ENCODE measurements at places on chromosomes 13 and 19.
A peak's percentile ranks its signal among the peaks of the same experiment; 100 is the strongest.

- DNase-seq, result peak; percentile 82
Observed at GRCh38 chr19:12953138-12953798, 3.8 kb downstream of the GADD45GIP1 start.

DNA sequence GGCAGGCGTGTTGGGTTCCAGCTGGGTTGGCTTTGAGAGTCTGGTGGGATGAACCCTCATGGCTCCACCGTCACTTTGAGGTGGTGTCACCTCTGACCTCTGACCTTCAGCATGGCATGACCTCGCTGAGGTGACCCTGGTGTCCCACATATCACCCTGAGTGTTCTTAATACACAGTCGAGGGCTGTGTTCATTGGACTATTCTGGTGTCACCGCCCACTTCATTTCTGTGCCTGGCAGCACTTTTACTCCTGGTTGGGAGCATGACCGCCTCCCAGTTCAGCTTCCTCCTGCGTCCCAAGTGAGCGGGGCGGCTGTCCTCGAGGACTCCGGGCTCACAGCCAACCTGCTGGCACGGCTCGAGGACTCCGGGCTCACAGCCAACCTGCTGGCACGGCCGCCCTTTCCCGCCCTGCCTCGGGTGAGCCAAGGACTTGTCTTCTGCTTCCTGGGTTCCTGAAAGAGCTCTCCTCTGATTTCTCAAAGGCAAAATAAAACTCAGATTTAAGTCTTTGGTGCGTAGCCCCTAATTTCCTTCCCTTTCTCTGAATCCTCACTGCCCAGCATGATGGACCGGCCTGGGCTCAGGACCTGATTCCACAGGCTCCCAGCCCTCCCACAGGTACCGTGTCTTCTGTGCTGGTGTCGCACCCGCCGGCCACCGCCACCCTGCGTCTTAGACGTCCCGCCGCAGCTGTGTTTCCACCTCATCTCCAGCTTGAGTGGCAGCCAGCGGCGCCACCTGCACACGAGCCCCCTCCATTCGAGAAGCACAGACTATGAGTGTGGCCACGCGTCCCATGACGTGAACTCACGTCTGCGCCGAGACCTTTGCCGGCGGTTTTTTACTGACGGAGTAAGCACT is 10.4 kb downstream of the ATP4B start:
- peak; percentile 88 for DNase-seq

DNA sequence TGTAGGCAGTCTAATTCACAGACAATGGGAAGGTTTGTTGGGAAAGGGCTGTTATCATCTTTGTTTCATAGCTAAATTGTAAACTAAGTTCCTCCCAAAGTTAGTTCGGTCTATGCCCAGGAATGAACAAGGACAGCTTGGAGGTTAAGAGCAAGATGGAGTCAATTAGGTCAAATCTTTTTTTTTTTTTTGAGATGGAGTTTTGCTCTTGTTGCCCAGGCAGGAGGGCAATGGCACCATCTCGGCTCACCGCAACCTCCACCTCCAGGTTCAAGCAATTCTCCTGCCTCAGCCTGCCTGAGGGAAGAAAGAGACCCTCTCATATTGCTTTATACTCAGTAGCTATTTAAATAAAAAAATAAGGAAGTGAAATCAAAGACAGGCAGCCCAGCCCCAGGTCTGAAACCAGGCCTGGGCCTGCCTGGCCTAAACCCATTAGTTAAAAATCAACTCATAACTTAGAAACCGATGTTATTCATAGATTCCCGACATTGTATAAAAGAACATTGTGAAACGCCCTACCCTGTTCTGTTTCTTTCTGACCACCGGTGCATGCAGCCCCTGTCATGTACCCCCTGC is 297.4 kb upstream of the SGCG start:
- DNase-seq, result no peak

GRCh38 chr13:100470866-100471505 is 117.6 kb downstream of the GGACT start:
- DNase-seq, result no peak

DNA sequence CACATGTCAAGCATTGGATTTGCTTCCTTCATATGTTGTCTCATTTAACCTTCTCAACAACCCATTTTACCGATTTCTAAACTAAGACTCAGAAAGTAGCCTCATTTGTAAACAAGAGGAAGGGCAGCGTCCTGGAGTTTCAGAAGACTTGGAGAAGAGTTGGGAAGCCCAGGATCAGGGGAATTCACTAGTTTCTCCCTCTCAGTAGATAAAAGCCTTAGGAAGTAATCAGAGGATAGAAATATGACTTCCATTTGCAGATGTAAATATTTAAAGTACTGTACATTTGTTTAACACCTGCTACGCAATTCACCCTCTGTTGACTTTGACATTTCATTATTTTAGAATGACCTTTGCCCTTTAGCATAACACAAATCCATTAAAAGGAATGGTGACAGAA is 216.4 kb downstream of the DCT start:
- no peak for DNase-seq

DNA sequence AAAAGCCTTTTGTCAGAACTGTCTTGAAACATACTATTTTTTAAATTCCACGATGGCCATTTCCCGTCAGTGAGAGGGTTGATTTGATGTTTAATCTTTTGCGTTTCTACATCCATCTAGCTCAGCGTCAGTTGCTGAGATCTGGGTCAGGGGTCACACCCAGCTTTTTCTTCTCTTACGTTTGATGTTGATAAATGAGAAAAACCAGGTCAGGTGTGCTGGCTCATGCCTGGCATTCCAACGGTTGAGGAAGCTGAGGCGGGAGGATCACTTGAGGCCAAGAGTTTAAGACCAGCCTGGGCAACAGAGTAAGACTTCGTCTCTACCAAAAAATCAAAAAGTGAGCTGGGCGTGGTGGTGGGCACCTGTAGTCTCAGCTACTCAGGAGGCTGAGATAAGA is 168.9 kb downstream of the PTPRS start:
- DNase-seq, result no peak

GRCh38 chr19:2495651-2496316 is 19.9 kb downstream of the GADD45B start:
- no peak for DNase-seq

DNA sequence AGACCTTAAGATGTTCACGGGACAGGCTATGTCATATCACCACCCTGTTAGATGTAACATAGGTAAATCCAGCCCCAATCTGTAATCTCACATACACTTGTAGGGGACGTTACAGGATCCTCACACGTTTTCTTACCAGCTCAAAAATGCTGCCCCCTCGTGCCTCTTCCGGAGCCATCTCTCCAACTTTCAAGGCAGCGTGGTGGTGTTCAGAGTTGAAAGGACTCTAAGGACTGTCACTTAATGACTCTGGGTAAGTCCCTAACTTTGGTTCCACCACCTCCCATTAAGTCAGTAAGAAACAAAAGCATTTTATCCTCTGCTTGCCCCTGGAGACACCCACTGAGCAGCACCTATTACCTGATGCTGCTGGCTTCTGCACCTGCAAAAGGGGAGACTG is 4.4 kb downstream of the MED26 start:
- no peak for DNase-seq

DNA sequence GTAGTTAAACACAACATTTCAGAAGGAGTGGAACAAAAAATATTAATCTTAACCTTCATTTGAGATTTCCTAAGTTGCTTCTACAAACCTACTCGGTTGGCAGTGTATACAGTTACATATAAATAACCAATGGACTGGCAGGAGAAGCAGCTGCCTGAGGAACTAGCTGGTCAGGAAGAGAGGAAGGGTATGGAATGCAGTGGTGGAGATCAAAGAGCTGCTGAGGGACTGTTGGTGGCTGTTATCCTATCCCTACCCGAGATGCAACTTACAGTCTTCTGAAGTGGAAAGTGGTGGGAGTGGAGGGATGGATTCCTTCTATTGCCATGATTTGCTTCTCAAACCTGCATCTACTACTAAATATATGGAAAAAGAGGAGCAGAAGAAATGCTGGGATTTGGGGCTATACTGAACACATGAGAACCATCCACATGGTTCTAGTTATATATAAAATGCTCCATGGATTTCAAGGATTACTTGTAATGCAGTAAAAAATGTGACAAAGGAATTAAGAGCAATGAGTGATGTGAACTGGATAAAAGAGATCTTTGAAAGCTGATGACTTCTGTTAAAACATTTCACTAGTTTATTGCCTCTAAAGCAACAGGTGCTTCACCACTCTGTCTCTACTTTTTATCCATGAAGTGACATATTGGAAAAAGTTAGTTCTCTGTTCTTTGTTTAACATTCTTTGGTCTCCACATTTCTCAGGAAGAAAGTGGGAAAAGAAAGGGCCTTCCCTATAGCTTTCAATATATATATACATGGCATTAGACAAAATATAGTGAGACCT is 29.9 kb downstream of the MICU2 start:
- no peak for DNase-seq

- DNase-seq, result peak; percentile 21
Observed at GRCh38 chr13:50893211-50893852, 16.3 kb upstream of the RNASEH2B start.

DNA sequence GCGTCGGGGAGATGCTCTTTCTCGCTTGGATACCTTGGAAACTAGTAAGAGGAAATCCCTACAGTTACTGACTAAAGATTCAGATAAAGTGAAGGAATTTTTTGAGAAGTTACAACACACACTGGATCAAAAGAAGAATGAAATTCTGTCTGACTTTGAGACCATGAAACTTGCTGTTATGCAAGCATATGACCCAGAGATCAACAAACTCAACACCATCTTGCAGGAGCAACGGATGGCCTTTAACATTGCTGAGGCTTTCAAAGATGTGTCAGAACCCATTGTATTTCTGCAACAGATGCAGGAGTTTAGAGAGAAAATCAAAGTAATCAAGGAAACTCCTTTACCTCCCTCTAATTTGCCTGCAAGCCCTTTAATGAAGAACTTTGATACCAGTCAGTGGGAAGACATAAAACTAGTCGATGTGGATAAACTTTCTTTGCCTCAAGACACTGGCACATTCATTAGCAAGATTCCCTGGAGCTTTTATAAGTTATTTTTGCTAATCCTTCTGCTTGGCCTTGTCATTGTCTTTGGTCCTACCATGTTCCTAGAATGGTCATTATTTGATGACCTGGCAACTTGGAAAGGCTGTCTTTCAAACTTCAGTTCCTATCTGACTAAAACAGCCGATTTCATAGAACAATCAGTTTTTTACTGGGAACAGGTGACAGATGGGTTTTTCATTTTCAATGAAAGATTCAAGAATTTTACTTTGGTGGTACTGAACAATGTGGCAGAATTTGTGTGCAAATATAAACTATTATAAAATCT is 2.7 kb upstream of the KCNRG start:
- DNase-seq, result no peak

DNA sequence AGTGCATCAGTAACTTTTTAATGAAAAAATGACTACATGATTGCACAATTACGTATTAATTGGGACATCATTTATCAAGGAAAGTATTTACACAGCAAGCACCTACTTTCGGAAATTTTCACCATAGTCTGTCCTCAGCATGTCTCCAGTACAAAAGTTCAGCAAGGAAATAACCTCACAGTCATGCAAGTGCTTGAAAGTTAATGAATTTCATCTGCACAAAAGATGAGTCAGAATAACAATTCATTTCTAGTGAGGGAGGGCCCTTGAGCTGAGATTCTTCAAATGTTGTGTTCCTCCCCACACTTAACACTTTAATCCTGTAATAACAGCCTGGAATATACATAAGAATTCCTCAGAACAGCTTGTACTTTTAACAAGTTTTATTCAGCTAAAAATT is 49.0 kb upstream of the OXGR1 start:
- no peak for DNase-seq

DNA sequence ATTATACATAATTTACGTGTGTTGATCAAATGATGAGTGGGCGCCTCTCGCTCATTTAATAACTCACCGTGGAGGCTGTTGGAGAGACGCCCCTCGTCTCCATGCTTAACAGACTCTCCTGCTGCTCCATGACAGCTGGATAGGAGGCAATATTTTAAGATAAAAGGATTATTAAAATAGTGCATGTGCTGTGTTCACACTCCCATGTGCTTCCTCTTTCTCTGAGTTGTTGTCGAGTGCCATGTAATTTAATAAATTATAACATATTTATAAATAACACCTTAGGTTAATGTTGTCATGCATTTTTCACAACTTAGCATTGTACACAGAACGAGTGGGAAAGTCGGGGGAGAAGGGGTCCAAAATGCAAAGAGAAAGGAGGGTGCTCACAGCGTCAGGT is 161.4 kb upstream of the TSHZ3 start:
- DNase-seq, result no peak

GRCh38 chr13:23899555-23899954 is 2.3 kb upstream of the C1QTNF9B start:
- no peak for DNase-seq

GRCh38 chr13:75687150-75687763 is 51.1 kb downstream of the LMO7 start:
- DNase-seq, result peak; percentile 37

DNA sequence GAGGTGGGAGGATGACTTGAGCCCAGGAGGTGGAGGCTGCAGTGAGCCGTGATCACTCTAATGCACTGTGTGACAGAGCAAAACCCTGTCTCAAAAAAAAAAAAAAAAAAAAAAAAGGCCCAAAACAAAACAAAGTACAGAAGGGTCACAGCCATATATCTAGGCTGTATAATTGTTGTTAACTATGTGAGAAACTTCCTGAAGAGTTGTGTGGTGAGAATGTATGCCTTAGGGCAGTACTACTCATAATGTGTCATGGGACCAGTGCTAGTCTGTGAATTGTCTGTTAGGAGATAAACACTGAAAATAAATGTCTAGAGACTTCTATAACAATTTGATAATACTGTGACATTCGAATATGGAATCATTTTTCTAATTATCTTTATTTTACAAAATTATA is 43.1 kb downstream of the PAN3 start:
- no peak for DNase-seq

DNA sequence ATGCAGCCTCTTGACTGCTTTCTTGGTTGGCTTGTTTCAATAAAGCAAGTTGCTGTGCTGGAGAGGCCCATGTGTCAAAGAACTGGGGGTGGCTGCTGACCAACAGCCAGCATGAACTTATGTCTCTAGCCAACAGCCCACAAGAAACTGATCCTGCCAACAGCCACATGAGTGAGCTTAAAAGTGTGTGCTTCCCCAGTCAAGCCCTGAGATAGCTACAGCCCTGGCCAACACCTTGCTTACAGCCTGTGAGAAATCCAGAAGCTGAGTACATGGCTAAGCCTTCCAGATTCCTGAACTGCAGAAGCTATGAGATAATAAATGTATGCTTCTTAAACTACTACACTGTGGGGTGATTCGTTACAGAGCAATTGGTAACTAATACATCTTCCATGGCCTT is 38.9 kb upstream of the IPO5 start:
- no peak for DNase-seq

- DNase-seq, result no peak
Observed at GRCh38 chr13:40776681-40777165, 5.7 kb upstream of the MRPS31 start.

DNA sequence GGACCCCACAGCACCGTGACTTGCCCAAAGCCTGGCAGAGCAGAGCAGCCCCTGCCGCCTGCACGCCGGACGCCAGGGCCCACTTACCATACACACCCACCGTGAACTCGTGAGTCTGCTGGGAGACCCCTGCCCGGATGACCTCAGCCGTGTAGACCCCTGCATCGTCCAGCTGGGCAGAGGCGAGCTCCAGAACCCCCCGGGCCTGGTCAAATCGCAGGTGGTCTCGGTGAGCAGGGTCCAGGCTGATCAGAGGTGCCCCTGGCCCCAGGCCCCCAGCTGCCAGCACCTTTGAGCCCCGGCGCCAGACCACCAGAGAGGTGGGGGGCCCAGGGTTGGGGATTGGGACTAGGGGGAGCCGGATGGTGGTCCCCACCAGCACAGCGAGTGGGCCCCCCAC is 873 bp downstream of the VSIG10L start:
- no peak for DNase-seq

- no peak for DNase-seq
Observed at GRCh38 chr13:39016787-39017186, 21.1 kb downstream of the PROSER1 start.

All from NCI-H2171 (cell line).